ENCODE measurements at places on chromosomes 2 and 18.

GRCh38 chr2:207164006-207164831 is 1.5 kb downstream of the KLF7 start:
- no peak for DNase-seq

DNA sequence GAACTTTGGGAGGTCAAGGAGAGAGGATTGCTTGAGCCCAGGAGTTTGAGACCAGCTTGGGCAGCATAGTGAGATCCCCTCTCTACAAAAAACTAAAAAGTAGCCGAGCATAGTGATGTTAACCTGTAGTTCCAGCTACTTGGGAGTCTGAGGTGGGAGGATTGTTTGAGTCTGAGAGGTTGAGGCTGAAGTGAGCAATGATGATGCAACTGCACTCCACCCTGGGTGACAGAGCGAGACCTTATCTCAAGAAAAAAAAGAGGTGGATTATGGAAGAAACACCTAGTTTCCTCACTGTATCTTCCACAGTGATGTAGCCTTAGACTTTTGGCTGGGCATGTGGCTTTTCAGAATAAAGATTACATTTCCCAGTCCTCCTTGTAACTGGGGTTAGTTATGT is 237.2 kb upstream of the SPRED2 start:
- no peak for DNase-seq

GRCh38 chr18:45014047-45014501 is 333.4 kb downstream of the SETBP1 start:
- DNase-seq, result no peak

DNA sequence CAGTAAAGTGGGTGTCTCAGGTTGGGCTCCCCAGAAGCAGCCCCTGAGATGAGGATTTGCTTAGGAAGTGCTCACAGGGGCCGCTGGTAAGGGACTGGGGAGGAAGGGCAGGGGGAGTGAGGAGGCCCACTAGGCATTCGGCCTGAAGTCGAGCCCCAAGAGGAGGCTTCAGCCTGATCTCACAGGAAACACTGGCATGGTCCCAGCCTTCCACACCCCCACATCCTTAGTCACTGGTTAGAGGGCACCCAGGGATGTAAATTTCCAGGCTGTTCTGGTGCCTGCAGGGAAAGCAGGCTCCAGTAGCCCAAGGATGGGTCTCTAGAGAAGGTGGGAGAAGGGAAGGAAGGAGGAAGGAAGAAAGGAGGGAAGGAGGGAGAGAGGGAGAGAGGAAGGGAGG is 22.4 kb upstream of the KCNK3 start:
- no peak for DNase-seq

- DNase-seq, result no peak
These were observed 24.3 kb upstream of the MGAT5 start for GRCh38 chr2:134229540-134229939.

DNA sequence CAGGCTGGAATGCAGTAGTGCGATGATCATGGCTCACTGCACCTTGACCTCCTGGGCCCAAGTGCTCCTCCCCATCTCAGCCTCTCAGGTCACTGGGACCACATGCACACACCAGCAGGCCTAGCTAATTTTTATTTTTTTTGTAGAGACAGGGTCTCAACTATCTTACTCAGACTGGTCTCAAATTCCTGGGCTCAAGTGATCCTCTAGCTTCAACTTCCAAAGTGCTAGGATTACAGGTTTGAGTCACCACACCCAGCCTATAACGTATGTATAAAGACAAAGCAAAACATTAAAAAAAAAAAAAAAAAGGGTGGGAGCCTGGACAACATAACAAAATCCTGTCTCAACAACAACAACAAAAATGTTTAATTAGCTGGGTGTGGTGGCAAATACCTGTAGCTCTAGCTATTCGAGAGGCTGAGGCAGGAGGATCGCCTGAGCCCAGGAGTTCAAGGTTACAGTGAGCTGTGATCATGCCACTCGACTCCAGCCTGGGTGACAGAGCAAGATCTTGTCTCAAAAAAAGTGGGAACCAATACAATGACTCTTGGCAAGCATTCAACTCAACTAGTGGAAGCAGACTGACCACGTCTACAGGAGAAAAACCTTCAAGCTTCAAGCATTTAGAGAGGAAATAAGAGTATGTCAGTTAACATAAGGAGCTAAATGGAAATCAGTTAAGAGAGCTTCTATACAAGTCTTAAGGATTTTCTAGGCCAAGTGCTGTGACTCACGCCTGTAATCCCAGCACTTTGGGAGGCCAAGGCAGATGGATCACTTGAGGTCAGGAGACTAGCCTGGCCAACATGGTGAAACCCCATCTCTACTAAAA is 2.6 kb downstream of the GTF3C2 start:
- DNase-seq, result no peak

DNA sequence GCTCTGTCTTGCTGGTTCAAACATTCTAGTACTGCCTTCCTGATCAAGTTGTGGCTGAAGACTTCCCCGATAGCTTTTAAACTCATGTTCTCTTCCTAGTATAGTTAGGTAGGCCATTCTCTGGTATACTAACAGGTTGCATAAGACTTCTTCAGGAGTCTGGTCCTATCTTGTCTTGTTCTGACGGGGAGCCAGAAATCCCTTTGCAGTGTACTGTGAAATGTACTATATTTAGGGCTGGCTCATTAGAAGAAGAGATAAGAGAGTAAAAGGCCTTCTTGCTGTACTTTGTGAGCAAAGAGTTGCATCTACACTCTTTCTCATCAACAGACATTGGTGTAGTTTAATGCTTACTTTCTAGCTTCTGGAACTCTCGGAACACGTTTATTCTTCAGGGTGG is 331.9 kb downstream of the NUP35 start:
- no peak for DNase-seq

GRCh38 chr2:203814661-203815540 is 52.7 kb upstream of the CTLA4 start:
- DNase-seq, result no peak

GRCh38 chr2:111535404-111535803 is 348.6 kb downstream of the ANAPC1 start:
- DNase-seq, result peak; percentile 19

GRCh38 chr18:27922780-27923179 is 254.2 kb downstream of the CDH2 start:
- DNase-seq, result no peak

GRCh38 chr18:9066817-9067306 is 35.6 kb upstream of the NDUFV2 start:
- no peak for DNase-seq

- DNase-seq, result no peak
These were observed 18.1 kb downstream of the RAB31 start for GRCh38 chr18:9726175-9726574.

GRCh38 chr2:241706537-241706936 is 4.7 kb downstream of the ING5 start:
- DNase-seq, result no peak

GRCh38 chr2:46260305-46260704 is 36.9 kb upstream of the EPAS1 start:
- no peak for DNase-seq

GRCh38 chr2:41936771-41937463 is 110.9 kb upstream of the PKDCC start:
- no peak for DNase-seq

DNA sequence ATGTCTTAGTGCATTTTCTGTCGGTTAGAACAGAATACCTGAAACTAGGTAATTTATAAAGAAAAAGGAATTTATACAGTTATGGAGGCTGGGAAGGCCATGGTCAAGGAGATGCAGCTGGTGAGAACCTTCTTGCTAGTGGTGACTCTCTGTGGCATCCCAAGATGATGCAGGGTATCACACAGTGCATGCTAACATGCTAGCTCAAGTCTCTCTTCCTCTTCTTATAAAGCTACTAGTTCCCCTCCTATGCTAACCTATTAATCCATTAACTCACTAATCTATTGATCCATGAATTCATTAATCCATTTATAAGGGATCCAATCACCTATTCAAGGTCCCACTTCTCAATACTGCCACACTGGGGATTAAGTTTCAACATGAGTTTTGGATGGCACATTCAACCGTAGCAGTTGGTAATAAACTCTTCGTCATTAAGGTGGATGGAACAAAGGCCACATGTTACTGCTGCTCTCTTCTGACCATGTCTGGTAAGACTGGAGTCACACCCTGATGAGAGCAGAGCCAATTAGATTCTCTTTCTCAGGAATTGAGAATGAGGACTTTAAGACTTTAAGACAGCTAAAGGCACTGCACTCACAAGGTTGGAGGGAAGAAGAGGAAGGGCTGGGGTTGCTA is 211.6 kb upstream of the SMAD7 start:
- DNase-seq, result no peak

GRCh38 chr2:58057707-58058530 is 11.3 kb downstream of the VRK2 start:
- DNase-seq, result no peak

DNA sequence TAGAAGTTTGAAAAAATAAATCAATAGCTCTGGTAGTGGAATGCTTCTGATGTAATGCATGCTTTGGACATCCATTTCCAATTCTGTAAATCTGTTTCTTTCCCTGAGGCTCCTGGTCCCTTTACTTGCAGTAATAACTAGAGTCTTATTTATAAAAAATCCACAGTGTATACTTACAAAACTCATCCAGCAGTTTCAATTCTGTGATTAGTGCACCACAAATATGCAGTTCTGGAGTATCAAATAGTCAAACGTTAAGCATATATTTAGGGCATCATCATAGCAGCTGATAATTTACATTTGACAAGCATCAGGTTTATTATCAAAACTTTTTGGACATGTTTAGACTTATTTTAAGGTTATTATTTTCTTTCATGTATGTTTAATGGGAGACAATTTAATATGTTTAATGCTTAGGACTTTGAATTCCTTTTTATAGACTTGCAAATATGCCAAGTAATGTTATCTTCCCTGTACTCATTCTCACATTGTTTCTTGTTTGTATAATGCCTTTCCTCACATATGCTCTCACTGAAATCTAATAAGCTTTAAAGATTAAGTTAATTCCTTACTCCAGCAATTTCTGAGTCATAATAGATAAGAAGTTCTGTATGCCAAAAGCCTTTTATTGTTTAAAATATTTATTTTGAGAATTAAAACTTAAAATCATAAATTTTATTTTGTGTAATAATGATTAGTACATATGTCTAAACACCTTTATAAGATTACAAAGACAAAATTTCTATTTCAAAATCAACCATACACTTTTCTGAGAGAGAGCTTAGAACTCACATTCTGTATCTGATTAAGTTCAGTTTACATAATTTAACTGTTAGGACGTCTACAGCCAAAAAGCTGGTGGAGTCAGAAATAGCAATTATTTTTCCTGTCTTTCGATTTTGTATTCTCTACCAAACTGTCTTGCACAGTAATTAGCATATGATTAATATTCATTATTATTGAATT is 341.5 kb upstream of the TMEFF2 start:
- DNase-seq, result no peak

DNA sequence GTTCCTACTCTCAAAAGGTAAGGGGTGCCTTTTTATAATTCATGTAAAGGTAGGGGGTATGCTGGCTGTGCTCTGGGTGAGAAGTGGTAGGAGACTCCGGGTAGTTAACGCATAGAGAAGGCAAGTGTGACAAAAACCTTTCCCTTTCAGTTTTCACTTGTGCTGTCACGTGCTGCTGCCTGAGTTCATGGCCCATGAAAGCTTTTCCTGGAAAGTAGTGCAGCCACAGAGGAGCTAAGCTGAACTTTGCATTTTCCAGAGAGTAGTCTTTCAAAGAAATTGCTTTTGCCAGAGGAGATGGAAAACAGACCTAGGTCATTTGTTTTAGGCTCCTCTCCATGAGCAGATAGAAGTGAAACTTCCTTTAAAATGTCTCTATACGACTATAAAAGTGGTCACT is 44.7 kb downstream of the THSD7B start:
- no peak for DNase-seq

GRCh38 chr18:58631301-58631700 is 2.4 kb upstream of the ALPK2 start:
- DNase-seq, result no peak

- no peak for DNase-seq
These were observed 132.2 kb downstream of the DOCK10 start for GRCh38 chr2:224909885-224910573.

DNA sequence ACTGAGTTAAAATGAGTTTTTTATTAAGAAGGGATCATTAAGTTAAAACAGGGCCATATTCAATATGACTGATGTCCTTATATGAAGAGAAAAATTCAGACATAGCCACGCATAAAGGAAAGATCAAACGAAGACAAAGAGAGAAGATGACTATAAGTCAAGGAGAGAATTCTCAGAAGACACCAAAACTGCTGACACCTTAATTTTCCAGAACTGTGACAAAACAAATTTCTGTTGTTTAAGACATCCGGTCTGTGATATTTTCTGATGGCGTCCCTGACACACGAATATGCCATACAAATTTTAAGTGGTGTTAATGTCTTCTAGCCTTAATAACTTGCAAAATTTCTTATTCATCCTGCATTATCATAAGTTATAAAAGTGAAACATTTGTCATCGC is 1325.2 kb upstream of the DDX18 start:
- DNase-seq, result no peak

GRCh38 chr18:1663879-1664705 is 759.4 kb downstream of the ADCYAP1 start:
- DNase-seq, result no peak

- DNase-seq, result no peak
These were observed 1021.3 kb upstream of the GYPC start for GRCh38 chr2:125634662-125635061.

GRCh38 chr2:174977364-174977763 is 27.8 kb downstream of the CHN1 start:
- DNase-seq, result no peak

GRCh38 chr2:195610717-195611116 is 46.3 kb upstream of the SLC39A10 start:
- DNase-seq, result no peak

DNA sequence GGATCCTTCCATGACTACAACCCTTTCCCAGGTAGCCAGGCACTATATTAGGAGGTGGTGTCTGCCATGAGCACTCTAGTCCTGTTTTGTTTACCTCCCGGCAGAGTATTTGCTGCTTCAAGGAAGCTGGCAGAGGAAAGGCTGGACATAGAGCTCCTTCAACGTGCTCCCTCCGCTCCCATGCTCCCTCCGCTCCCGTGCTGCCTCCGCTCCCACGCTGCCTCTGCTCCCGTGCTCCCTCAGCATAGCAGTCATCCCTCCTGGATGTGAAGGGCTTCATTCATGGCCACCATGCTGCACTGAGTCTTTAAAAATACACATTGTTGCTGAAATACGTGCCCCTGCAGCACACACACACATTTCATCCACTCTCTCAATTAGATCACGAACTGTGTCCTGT is 181.9 kb upstream of the MYT1L start:
- DNase-seq, result no peak

- DNase-seq, result no peak
These were observed 21.6 kb downstream of the KCNG2 start for GRCh38 chr18:79819064-79819967.

GRCh38 chr18:50527636-50528307 is 32.1 kb upstream of the MAPK4 start:
- no peak for DNase-seq

- no peak for DNase-seq
These were observed at the start of gene IL1R1 for GRCh38 chr2:102141970-102142828. Gene IL1R1, plus strand, starts transcription at chr2:102142746. Its CDS starts 14,979 bp downstream, at chr2:102157725.

GRCh38 chr2:197455428-197455827 is 2.1 kb downstream of the COQ10B start:
- no peak for DNase-seq
